ENCODE measurements at places on chromosomes 6 and 20.

GRCh38 chr6:35359744-35360348 lies 17.5 kb downstream of the PPARD start:
- DNase-seq = no peak

DNA sequence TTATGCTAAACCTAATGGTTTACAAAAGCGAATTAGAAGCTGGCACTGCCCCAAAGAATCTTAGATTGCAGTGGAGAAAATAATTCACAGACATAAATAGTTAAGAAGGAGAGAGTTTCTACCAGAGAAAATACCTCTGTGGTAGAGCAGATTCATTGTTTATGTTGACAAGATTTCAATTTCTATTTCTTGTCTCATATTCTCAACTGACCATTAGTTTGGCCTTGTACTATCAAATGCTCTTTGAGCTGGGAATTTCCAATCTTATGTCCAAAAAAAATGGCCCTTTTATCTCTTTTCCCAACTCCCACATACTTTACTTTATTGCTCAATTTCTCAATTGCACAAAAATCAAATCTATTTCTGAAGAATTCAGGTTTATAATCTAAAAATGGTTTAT lies 804.1 kb upstream of the CITED2 start:
- no peak for DNase-seq

DNA sequence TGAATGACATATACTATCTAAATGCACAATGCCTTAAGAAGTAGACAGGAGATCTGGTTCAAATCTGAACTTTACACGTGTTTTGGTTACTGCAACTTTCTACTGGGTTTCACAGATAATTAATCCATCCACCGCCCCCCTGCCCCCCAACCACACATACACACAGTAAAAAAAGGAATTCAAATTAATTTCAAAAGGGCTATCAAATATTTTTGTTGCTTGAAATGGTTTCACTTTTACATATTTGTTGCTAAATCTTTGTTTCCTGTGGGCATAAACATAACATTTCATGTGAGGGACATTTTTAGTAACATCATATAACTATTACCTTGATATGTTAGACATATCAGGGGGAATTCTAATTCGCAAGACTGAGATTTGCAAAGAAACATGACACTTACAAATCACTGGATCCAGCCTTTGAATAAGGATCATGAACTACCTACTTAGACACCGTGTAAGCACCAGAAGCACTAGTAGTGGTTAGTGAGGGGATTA lies 7.5 kb downstream of the NEDD9 start:
- DNase-seq = no peak

DNA sequence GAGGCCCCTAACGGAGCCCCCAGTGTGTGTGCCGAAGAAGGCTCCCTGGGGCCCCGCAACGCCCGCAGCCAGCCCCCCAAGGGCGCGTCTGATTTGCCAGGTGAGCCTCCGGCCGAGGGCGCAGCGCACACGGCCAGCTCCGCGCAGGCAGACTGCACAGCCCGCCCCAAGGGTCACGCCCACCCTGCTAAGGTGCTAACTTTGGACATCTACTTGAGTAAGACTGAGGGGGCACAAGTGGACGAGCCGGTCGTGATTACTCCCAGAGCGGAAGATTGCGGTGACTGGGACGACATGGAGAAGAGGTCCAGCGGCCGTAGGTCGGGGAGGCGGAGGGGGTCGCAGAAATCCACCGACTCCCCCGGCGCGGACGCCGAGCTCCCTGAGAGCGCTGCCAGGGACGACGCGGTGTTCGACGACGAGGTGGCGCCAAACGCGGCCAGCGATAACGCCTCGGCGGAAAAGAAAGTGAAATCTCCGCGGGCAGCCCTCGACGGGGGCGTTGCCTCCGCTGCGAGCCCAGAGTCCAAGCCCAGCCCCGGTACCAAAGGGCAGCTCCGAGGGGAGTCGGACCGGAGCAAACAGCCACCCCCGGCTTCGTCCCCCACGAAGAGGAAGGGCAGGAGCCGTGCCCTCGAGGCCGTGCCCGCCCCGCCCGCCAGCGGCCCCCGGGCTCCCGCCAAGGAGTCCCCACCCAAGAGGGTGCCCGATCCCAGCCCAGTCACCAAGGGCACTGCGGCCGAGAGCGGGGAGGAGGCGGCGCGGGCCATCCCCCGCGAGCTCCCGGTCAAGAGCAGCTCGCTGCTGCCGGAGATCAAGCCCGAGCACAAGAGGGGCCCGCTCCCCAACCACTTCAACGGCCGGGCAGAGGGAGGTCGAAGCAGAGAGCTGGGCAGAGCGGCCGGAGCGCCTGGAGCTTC lies 117.0 kb downstream of the RTN4IP1 start:
- peak; percentile 84 for DNase-seq

- DNase-seq = no peak
These were observed 627.5 kb upstream of the ZNF337 start for GRCh38 chr20:26324177-26324576.

GRCh38 chr6:125728739-125729138 lies 20.7 kb upstream of the HEY2 start:
- DNase-seq = no peak

GRCh38 chr6:1552296-1552761 lies 57.4 kb upstream of the FOXC1 start:
- DNase-seq = peak; percentile 4

- DNase-seq = no peak
These were observed 210.1 kb upstream of the CCN2 start for GRCh38 chr6:132161283-132161682.

Measured in OCI-LY7 (cell line).